ENCODE measurements at places on chromosomes 1 and 21.

- no peak for DNase-seq
These were observed 43.4 kb downstream of the HSD3B1 start for GRCh38 chr1:119550381-119550780.

- no peak for DNase-seq
These were observed 16.1 kb upstream of the GPR37L1 start for GRCh38 chr1:202106340-202107254.

GRCh38 chr1:11365744-11366387 lies 92.9 kb downstream of the UBIAD1 start:
- DNase-seq, result no peak

DNA sequence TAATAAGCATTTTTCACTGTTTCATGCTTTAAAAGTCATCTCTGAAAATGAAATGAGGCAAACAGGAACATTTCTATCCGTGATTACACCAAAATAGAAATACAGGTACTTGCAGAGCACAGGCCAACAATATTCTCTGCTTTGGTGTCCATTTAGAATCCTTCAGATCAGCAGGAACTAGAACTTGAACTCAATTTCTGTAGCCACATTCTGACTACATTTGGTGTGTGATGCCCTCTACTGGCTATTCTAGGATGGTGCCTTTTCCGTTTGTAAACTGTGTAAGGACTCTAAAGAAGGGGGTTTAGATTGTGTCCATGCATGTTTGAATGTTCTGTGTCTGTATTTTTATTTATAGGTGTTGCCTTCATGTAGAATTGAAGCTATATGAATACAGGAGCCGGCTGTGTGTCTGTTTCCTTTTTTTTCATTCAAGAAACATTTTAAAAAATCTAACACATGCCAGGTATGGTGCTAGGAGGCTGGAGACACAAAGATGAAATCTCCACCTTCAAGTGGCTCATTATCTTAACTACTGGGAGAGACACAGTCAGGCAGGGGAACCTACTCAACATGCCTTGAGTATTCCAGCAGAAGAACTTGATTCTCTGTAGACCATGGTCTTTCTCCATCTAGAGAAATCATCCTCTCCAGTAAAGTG lies 7.6 kb upstream of the ZNF326 start:
- peak; percentile 61 for DNase-seq

GRCh38 chr1:30313584-30313983 lies 409.8 kb downstream of the MATN1 start:
- no peak for DNase-seq

DNA sequence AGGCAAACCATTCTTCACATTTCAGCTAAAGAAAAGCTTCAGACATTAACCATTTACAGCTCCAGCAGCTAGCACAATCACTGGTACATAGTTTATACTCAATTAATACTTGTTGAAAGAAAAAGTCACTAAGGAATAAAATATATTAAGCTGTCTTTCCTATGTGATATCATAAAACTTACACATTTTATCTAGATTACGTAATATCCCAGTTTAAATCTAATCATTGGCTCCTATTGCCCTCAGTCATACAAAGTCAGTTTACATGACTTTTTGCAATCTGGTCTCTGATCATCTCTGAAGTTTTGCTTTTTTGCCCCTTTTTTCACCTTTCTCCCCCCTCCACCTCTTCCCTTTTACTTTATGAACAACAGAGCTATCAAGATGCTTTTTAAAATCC lies 8.5 kb upstream of the PRRC2C start:
- DNase-seq, result no peak

GRCh38 chr1:215219372-215219771 lies 136.8 kb downstream of the KCNK2 start:
- DNase-seq, result no peak

DNA sequence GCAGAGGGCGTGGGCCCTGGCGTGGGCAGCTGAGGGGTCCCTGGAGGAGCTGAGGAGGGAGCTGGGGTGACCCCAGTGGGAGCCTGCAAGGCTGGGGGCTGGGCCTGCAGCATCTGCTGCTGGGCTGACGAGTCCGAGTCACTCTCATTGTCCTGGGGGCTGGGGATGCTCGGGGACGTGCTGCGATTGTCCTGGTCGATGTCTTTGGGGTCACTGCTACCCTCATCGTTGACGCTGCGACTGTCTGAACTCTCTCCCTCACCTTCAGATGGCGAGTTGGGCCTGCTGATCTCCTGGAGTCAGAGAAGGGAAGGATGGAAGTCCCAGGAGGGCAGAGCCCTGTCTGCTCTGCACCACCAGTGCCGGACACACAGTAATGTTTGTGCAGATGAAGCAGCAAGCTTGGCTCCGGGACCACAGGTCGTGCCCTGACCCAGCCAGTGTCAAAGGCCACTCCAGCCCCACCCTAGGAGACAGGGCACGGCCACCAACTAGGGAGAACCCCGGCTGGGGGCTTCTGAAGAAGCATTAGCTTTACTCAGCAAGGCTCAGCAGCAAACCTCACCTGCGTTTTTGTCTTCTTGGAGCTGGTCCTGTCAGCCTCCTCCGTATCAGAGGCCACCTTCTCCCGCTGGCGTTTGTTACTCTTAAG lies 43.4 kb downstream of the SLC45A1 start:
- DNase-seq, result no peak

- DNase-seq, result no peak
These were observed 42.3 kb upstream of the NHLH2 start for GRCh38 chr1:115882913-115883902.

GRCh38 chr1:180642781-180643180 lies 11.0 kb downstream of the XPR1 start:
- DNase-seq, result no peak

DNA sequence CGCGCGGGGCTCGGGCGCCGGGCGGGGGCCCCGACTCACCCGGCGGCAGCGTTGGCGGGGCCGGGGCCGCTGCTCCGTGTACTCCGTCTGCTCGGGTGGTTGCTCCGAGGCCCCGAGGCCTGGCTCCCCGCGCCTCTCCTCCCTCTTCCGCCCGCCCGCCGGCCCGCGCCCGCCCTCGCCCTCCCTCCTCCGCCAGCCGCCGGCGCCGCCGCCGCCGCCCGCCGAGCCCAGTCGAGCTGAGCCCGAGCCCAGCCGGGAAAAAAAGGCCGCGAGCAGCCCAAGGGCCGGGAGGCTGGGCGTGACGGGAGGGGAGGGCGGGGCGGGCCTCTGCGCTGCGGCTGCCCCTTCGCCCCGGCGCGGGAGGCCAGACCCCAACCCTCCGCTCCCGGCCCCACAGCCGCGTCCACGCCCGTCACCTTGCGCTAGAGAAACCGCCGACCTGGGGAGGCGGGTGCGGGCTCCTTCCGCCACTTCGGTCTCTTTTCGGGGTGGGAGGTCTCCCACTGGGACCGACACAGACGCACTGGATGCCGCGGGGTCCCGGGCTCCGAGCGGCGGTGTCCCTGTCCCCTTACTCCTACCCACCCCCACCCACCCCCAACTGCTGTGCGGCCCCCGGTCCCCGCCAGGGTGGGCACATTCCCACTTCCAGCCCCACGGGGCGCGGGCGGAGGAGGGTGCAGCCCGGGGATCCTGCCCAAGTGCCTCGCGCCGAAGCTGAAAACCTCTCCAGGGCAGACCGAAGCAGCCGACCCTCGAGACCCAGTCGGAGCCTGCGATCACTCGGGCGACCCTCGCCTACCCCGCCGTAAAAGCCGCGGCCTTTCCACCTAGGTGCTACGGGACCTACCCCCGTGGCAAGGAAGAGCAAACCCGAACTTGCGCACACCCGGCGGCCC lies at the start of gene CERS2:
Gene CERS2 (minus strand): TSS at position 256 of the 899 bp plus-strand sequence. CDS start 5,745 bp downstream, outside the sequence.
- DNase-seq, result peak; percentile 77

GRCh38 chr1:159849626-159850366 lies 12.7 kb downstream of the VSIG8 start:
- DNase-seq, result no peak

DNA sequence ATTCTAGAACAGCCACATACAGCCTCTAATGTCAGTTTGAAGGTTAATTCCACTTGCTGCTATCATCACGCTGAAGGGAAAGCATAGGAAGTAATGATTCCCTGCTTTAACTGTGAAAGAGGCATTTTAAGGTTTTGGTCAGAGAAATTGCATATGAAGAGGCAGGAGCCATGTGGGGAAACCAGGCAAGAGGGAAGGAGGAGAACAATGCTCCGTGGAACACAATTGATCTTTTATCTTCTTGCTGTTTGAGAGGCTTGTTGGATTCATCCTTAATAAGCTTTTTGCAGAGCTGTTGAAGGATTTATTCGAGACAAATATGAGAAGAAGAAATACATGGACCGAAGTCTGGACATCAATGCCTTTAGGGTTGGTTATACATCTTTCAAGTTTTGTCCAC lies 35.9 kb downstream of the SMAP2 start:
- no peak for DNase-seq

DNA sequence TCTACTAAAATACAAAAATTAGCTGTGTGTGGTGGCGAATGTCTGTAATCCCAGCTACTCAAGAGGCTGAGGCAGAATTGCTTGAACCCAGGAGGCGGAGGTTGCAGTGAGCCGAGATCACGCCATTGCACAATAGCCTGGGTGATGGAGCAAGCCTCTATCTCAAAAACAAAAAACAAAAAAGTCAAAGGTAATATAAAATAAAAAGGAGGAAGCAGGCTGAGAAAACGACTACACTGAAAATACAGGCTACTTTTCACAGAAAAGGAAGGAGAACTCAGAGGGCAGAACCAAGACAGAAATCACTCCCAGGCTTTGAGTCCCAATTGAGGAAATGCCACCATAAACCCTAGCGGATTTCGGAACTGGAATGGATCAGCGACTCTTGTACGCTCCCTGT lies 5.9 kb upstream of the A3GALT2 start:
- no peak for DNase-seq

- no peak for DNase-seq
These were observed 112.0 kb downstream of the ZNF648 start for GRCh38 chr1:181949500-181949899.

- DNase-seq, result no peak
These were observed 256.8 kb upstream of the C1orf105 start for GRCh38 chr1:172163498-172164215.

DNA sequence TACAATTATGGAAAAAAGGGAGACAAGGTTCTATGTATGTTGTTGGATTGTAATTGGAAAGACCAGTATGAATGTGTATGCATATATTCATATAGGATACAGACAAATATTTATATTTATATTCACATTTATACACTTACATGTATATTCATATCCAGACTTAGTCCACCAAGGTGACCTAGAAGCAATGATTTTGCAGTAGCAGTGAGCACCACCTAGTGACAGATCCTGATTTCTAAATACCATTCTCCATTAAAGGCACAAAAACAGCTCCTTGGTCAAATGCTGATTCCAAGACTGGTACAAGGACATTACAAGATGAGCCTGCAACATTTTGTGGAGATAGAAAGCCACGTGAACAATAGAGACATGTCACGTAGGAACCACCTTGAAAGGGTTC lies 153.4 kb downstream of the SDCCAG8 start:
- DNase-seq, result no peak

GRCh38 chr1:186708694-186709097 lies 28.5 kb upstream of the PTGS2 start:
- no peak for DNase-seq

GRCh38 chr1:89670163-89670562 lies 37.2 kb downstream of the LRRC8C start:
- no peak for DNase-seq

- peak; percentile 71 for DNase-seq
These were observed 6.0 kb upstream of the UBL4B start for GRCh38 chr1:110106013-110106941.

DNA sequence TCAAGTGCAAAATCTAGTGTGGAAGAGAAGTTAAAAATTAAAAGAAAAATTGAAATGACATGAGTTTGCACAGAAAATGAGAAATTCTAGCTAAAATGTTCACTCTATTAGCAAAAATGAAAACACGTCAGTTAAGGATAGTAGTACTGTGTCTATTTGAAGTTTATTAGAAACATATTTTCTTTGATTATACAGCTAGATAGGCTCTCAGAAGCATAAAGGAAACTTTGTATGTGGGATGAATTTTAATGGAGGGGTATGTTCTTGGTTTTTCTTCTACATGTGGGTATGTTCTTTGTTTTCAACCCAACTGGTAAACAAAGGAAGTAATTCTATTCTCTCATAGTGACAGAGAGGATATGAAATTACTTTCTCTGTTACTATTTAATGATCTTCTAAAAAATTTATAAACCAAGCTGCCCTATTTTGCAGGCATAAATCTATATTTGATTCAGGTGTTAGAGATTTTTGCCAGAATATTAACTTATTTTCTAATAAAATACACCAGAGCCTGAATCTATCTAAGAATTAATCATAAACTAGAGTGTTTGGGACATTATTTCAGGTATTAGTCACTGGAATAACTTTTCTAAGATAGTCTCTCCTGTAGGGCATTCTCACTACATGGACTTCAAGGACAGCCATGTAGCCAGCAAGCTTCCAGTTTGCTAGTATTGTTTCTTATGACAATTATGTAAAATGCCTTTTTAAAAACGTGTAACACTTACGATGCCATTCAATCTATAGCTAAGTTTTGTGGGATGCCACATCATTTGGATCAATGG lies 15.8 kb downstream of the GPSM2 start:
- DNase-seq, result no peak

DNA sequence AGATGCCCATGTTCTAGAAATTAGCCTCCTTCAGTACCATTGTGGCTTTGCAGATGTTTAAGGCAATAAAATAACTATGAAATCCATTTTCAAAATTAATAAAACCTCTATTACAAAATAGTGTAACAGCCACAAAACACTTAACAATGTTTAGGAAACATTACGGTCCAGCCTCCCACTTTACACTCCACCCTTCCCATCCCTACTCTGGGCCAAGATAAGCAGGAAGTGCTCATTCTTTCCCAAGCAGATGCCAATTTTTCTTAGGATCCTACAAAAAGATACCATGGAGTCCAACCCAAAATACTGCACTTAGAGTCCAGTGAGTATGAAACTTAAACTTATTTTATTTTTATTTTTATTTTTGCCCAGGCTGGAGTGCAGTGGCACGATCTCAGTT lies 150.8 kb downstream of the NR5A2 start:
- DNase-seq, result no peak

DNA sequence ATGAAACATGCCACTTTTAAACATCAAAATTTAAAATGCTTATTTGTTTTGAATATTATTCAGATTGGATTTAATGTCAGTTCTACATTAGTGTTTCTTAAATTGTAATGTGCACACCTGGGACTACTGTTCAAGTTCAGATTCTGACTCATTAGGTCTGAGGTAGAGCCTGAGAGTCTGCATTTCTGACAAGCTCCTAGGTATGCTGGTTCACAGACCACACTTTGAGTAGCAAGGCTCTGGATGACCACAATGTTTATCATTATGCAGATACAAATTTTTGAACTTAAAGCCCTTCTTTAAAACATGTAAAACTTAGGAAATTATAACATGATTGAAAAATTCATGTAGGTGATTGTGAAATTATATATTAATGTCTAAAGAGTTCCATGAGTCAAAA lies 40.2 kb downstream of the TTLL7 start:
- no peak for DNase-seq

DNA sequence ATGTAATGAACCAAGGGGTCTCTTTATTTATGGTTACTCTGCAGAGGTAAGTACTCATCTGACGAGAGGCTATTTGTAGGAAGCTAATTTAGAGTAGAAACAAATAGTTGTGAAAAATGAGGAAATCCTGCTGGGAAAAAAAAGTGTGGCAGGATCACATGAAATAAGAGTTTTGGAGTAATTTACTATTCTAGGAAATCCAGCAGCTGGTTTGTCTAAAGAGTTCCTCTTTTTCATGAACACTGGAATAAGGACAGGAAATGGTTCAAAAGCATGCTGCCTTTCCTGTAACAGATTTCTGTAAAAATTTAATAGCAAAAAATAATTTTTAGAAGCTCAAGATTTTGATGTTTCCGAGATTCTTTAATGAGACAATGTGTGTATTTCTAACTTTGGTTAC lies 177.3 kb downstream of the CHRM3 start:
- DNase-seq, result no peak

GRCh38 chr1:186194107-186194756 lies 180.8 kb downstream of the TPR start:
- no peak for DNase-seq

GRCh38 chr1:51048670-51049069 lies 53.4 kb upstream of the C1orf185 start:
- DNase-seq, result no peak

Measured in SHP77 (cell line).